ENCODE measurements at places on chromosomes 6 and 20.

- no peak for DNase-seq
Measured at GRCh38 chr20:48733296-48733790, 94.5 kb downstream of the PREX1 start.

- DNase-seq: no peak
Measured at GRCh38 chr20:43799150-43799711, 72.4 kb upstream of the GTSF1L start.

- no peak for DNase-seq
Measured at GRCh38 chr6:151379933-151380847, 11.2 kb downstream of the ZBTB2 start.

GRCh38 chr20:6906871-6907270, 139.4 kb downstream of the BMP2 start:
- DNase-seq: no peak

- no peak for DNase-seq
Measured at GRCh38 chr6:113620386-113620785, 236.8 kb upstream of the MARCKS start.

- no peak for DNase-seq
Measured at GRCh38 chr6:159590835-159591234, 102.2 kb downstream of the SOD2 start.

DNA sequence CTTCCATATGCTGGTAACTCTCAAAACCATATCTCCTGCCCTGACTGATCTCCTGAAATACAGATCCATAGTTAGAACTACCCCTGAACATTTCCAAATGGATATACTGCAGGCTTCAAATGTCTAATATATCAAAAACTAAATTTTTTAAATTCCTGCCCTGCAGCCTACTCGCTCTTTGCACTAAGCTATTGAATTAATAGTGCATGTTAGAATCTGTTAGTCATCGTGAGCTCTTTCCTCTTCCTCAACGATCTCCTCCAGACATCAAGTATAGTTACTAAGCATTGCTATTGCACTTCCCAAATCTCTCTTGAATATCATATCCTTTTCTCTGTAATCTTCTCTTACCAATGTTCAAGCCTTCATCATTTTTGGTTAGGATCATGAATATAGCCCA, 26.0 kb upstream of the RSPO3 start:
- DNase-seq: no peak

- DNase-seq: no peak
Measured at GRCh38 chr6:93088621-93089501, 330.5 kb downstream of the EPHA7 start.

GRCh38 chr6:150068151-150068550, 770 bp downstream of the ULBP3 start:
- DNase-seq: no peak

DNA sequence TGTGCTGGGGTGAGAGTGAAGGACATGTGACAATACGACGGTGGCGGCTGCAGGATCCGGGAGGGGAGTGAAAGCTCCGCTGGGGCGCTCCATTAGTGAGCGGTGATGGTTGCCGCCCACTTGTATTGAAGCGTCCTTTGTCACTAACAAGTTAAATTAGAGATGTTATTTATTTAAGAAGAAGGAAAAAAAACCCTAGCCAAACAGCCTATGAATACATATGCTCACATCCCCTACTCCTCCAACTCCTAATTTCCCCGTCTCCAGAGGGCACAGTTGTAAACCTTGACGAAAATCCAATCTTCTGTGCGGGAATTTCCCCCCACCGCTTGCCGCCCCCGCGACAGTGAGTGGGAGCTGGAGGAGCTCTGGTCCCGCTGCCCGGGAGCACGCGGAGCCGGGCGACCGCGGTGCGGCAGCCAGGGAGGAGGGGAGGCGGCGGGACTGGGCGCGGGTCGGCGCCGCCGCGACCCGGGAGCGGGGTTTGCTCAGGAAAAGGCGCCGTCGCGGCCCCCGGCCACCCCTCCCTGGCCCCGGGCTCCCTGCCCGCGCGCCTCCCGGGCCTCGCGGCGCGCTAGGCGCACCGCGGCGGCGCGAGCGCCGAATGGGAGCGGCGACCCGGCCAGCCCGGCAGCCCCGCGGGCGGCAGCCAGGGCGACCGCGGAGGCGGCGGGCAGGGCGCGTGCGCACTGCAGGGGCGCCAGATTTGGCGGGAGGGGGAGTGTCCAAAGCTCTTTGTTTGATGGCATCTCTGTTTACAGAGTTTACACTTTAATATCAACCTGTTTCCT, at the start of gene MYB:
MYB (plus strand) TSS at position 767 of the 791 bp plus-strand sequence. CDS start 206 bp downstream, outside the sequence.
- peak; percentile 37 for DNase-seq

- no peak for DNase-seq
Measured at GRCh38 chr20:21812379-21812778, 106.9 kb downstream of the PAX1 start.

GRCh38 chr6:39669207-39669972, 55.8 kb downstream of the KIF6 start:
- no peak for DNase-seq

All from T-helper 2 cell (primary cell).